ENCODE measurements at places on chromosomes 13 and 19.

- DNase-seq, result no peak
These were observed 525.1 kb upstream of the NBEA start for GRCh38 chr13:34416971-34417380.

DNA sequence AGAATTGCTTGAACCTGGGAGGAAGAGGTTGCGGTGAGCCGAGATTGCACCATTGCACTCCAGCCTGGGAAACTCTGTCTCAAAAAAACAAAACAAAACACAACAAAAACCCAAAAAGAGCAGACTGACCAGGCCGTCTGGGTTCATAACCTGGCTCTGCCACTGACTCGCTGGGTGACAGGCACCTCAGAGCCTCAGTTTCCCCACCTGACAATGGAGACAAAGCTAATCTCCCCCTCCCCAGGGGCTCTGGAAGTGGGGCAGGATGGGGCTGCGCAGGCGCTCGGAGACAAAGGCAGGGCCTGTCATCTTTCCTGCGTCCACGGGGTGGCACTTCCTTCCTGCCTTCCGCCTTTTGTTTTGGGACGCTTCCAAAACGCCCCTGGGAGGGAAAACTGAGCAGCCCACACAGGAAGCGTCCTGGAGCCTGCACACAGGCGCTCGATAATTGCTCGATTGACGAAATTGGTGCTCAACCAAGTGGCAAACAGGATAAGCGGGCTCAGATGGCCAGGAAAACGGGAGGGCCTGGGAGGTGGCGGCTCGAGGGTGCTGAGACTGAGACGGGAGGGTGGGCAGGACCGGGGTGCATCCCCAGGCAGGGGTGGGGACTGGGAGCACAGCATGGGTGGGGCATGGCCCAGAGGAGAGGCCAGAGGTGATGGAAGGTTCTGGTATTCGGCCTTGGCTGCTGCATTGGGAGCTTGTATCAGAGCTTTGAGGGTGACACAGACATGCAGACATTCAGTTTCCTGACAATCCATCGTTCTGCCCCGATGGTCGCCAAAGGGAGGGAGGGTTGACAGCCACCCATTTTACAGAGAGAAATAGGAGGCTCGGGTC is 17.8 kb downstream of the SPC24 start:
- peak; percentile 42 for DNase-seq

DNA sequence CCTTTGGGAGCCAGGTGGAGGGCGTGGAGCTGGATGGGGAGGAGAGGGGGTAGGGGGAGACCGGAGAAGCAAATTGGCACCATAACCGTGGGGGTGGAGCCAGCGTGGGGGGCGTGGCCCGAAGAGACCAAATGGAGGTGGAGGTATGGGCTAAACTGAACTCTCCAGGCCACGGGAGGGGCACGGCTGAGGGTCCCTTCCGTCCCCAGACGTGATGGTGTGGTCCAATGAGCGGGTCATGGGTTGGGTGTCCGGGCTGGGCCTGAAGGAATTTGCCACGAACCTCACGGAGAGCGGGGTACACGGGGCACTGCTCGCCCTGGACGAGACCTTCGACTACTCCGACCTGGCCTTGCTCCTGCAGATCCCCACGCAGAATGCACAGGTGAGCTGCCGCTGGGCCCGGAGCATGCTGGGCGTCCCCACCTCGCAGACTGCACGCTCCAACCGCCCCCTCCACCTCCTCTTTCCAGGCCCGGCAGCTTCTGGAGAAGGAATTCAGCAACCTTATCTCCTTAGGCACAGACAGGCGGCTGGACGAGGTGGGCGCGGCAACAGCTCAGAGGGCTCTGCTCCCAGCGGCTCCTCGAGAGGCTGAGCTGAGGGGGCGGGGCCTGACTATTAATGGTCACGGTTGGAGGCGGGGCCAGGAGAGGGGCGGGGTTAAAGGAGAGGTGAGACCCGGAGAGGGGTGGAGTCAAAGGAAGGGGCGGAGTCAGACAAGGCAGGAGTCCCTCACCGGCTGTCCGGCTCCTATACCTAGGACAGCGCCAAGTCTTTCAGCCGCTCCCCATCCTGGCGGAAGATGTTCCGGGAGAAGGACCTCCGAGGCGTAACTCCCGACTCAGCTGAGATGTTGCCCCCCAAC is 6.2 kb downstream of the HRC start:
- DNase-seq, result peak; percentile 47

- DNase-seq, result no peak
These were observed 71.5 kb downstream of the ARHGAP35 start for GRCh38 chr19:46932346-46932745.

- no peak for DNase-seq
These were observed 371.3 kb downstream of the COG6 start for GRCh38 chr13:40026741-40027140.

DNA sequence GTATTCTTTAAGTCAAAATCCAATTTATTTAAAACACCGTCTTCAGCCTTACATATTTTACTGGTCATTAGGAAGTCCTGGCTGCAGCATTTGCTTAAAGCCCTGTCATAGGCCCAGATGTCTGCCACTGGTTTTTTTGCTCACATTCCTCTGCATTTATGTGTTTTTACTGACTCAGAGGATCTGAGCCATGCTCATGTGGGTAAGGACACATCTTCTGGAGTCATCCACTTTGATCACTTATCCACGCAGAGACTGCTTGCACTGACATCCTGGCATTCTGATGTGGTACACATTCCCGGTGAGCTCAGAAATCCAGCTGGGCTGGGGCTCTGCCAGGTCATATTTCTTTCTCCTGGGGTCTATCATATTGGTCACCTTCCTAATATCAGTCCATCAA is 531.7 kb upstream of the ARGLU1 start:
- no peak for DNase-seq

- no peak for DNase-seq
These were observed 94.0 kb upstream of the SLC15A1 start for GRCh38 chr13:98846521-98846920.

- no peak for DNase-seq
These were observed 6.3 kb upstream of the HCN2 start for GRCh38 chr19:583198-583967.

DNA sequence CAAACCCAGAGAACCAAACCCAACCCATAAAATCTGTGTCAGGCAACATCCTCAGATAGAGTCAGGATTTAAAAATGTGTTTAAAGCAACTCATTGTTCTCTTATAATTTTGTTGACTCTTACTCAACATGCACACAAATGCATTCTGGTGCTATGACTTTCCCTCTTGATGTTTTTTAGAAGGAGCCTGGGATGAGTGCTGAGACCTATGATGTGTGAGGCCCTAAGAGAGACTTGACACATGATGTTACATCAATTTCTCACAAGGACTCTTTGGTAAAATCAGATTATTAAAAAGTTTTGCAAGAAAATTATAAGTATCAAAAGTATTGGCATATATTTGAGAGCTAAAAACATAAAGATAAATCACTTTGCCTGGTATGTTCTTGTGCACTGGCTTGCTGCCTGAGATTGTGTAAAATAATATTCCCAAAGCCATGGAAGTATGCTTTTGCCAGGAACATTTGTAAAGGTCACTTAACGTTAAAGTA is 173.9 kb downstream of the DCLK1 start:
- DNase-seq, result no peak

GRCh38 chr13:76466043-76466442 is 420.2 kb downstream of the KCTD12 start:
- DNase-seq, result no peak

- no peak for DNase-seq
These were observed 755.0 kb downstream of the DIAPH3 start for GRCh38 chr13:59408738-59409137.

GRCh38 chr19:55554302-55554701 is 9.0 kb upstream of the SBK3 start:
- no peak for DNase-seq

GRCh38 chr19:45352062-45352461 is 11.5 kb downstream of the KLC3 start:
- no peak for DNase-seq

GRCh38 chr13:74004109-74004508 is 130.1 kb downstream of the KLF12 start:
- no peak for DNase-seq

- DNase-seq, result no peak
These were observed 248.2 kb downstream of the PCDH9 start for GRCh38 chr13:66981912-66982311.

DNA sequence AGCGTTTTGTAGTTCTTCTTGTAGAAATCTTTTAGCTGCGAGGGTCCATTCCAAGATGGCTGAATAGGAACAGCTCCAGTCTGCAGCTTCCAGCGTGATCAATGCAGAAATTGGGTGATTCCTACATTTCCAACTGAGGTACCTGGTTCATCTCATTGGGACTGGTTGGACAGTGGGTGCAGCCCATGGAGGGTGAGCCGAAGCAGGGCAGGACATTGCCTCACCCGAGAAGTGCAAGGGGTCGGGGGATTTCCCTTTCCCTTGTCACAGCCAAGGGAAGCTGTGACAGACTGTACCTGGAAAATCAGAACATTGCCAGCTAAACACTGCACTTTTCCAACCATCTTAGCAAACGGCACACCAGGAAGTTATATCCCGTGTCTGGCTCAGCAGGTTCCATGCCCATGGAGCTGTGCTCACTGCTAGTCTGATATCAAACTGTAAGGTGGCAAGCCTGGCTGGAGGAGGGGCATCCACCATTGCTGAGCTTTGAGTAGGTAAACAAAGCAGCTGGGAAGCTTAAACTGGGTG is 176.0 kb upstream of the SPRY2 start:
- DNase-seq, result no peak

- peak; percentile 67 for DNase-seq
These were observed 941 bp downstream of the MYPOP start for GRCh38 chr19:45901432-45901911.

DNA sequence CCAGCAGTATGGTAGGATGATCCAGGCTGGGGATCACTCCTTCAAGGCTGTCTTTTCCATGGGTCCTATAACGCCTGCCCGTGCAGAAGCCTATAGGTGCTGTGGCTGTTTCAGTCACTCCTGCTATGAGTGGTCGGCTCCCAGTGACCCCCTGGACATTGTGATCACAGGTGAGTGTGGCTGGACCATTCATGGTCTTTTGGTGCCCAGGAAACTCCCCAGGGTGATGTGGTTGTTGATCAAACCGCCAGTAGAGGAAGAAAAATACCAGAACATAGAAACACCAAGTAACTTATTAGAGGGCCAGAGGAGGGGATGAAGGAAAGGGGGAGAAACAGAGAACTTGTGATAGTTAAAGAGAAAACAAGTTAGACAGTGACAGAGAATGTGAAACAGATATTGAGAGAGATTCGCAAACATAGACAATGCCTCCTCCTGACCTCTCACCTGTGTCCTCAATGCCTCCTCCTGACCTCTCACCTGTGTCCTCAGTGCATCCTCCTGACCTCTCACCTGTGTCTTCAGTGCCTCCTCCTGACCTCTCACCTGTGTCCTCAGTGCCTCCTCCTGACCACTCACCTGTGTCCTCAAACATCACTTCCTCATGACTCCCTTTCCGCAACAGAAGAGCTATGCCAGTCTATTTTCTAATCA is 19.4 kb downstream of the LAIR2 start:
- no peak for DNase-seq

DNA sequence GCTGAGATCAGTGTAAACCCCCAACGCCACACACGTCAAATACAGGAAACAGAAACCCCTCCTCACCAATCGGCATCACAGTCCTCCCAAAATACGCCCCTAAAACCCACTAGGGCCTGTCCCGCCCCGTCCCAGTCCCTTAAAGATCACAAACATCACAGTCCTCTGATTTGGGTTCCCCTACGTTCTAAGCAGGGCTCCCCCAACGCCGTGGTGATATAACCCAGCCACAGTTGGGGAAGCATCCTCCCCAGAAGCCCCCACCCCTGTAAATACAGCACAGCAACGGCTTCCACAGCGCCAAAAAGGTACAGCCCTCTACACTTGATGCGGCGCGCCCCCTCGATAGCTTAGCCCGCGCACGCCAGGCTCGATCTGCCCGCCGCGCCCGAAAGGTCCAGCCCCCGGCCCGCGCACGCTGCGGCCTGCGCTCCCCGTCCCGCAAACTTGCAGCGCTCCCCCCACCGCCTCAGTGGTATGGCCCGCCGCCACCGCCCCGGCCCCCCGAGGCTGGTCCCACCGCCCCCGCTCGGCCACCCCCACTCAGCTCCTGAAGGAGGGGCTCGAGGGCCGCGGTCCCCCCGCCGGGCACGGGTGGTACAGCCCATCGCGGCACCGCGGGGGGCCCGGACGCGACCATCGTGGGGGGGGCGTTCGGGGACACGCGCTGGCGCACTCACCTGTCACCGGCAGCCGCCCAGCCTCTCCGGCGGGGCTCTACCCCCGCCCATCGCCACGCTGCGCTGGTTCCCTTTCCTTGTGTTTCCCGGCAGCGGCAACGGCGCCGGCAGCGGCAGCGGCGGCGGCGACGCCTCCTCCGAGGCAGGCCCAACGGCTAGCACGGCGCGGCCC is at the start of gene AKT2:
TSS of gene AKT2 (minus strand) at position 845 of the 852 bp plus-strand sequence. CDS start 20,078 bp downstream, outside the sequence.
- DNase-seq, result peak; percentile 88

GRCh38 chr19:44515031-44515430 is 14.4 kb downstream of the CEACAM20 start:
- no peak for DNase-seq

GRCh38 chr13:114062754-114063153 is 69.7 kb downstream of the RASA3 start:
- no peak for DNase-seq

- DNase-seq, result no peak
These were observed 41.7 kb downstream of the TNFSF11 start for GRCh38 chr13:42615691-42616090.

DNA sequence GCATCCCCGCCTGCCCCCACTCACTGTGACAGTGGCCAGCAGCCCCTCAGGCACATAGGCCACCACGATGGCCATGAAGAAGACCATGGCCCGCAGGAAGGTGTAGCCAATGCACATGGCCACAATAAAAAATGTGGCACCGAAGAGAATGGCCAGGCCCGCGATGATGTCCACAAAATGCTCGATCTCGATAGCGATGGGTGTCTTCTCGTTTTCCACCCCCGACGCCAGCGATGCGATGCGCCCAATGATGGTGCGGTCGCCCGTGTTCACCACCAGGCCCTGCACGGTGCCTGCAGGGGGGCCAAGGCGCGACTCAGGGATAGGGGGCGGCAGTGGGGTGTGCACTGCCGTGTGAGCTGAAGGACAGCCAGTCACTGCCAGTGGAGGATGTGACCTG is 3.7 kb downstream of the ATP4A start:
- DNase-seq, result no peak

- no peak for DNase-seq
These were observed 4.7 kb upstream of the TMPRSS9 start for GRCh38 chr19:2355168-2356035.

DNA sequence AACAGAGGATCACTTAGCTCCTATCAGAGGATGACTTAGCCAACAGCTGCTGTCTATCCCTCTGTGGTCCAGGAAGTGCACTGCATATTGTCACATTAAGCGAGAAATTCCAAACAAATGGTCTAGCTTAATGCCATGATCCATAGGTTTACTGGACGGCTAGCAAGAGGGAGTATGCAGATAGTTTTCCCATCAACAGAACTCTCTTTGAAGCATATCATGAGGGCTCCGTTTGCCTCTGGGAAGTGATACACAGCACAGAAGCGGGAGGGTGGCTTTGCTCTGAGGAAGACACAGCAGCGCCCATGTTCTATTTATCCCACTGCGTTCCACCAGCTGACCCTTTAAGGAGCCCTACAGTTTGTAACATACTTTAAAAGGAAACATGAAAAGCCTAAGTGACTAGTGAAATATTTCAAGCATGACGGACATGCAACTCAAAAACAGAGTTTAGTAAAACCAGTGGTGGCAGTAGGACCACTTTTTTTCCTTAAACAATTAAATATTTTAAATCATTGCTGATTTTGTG is 52.7 kb downstream of the COL4A1 start:
- no peak for DNase-seq

GRCh38 chr19:35299523-35300338 is 7.8 kb downstream of the MAG start:
- DNase-seq, result no peak

- DNase-seq, result peak; percentile 7
These were observed 30.9 kb downstream of the MZT1 start for GRCh38 chr13:72696579-72696978.
